Effector CD8-positive, alpha-beta T cell (primary cell): ENCODE measurements at places on chromosomes 6 and 20.

GRCh38 chr6:35485402-35485877 is 11.4 kb downstream of the TEAD3 start:
- no peak for DNase-seq

DNA sequence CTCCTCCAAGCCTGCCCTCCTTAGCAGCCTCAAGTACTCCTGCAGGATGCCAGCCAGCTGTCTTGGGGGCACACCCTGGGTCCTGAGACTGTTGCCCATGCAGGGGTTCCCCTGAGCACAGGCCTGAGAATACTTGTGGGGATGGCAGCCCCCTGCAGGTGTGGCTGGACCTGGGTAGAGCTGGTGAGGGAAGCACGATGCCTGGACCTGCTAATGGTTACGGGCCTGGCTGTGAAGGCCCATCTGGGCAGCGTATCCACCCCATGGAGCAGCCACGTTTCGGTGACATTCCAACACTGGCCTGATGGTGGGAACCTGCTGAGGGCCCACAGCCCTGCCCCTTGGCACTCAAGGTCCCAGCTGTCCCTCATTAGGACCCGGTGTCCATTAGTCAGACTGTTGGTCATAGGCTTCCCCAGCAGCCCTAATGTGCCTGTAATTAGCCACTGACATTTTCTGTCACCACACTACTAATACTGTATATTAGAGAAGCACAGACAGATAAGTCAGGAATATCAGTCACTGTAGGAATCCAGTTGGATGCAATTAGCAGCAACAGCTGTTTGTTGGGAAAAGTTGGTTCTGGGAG is 20.3 kb downstream of the CCDC167 start:
- no peak for DNase-seq

- DNase-seq, result no peak
Observed at GRCh38 chr6:1689141-1689540, 79.4 kb downstream of the FOXC1 start.

DNA sequence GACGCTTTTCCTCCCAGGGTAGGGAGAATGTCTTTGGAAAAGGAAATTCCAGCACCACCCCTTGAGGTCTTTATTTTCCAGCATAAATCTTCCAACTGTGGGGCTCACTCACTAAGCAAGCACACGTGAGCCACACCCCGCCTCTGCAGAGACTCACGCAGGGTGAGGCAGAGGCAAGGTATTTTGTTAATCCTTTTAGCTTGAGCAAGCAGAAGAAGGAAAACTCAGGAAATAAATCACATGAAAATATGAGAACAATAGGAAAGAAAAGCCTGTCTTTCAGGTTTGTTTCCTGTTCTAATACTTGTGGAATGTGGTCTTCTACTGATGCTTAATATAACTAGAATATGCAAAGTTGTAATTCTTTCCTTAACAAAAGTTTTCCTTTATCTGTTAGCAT is 4.1 kb upstream of the PHACTR2 start:
- no peak for DNase-seq

- DNase-seq, result no peak
Observed at GRCh38 chr6:120608826-120609225, 725.5 kb downstream of the TBC1D32 start.

DNA sequence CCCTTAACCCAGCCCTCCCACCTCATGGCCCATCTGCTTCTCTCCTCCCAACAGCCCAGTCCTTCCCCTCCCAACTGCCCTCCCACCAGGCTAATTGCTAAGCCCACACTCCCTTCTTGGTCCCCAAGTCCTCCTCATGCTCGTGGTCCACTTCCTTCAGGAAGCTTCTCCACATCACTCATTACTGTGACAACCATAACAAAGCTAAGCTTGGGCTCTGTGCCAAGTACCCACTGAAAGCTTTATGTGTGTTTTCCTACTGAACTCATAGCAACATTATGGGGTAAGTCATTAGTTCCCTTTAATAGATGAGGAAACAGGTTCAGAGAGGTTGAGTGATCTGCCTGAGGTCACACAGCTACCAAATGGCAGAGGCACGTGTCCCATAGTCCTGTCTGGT is 16.2 kb downstream of the FRS3 start:
- DNase-seq, result no peak

GRCh38 chr6:147508866-147509608 is 547 bp downstream of the SAMD5 start:
- no peak for DNase-seq

GRCh38 chr20:63808964-63809674 is 21.9 kb downstream of the ZBTB46 start:
- no peak for DNase-seq

- no peak for DNase-seq
Observed at GRCh38 chr6:19831358-19831757, 5.8 kb upstream of the ID4 start.

DNA sequence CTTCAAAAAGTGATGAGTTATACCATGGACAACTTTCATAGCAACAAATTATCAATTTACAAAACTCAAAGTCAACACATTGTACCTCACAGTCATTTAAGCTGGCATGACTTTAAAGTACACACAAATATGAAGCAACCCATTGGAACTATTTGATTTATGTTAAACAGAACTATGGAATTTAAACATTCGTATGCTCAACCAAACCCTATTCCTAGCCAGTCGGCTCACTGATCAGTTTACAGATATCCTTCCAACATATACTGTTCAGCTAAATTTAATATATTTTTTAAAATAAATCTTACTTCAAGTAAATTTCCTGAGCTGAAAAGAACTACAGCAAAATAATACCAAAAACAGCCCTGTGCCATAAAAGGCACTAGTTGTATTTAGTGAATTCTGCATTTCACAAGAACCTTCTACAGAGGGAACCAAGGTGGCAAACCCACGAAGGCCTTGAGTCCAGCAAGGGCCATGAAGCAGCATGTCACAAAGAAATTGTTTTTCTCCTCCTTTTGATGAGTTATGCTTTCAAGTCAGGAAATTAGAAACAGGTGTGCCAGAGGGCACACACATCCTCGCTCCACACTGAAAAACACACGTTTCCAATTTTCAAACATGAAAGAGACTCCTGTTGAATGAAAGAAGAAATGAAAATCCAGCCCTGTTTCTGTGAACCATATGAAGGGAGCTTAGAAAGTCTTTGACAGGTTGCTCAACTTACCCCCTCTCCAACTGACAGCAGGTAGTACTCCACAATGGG is 122.8 kb downstream of the TASP1 start:
- no peak for DNase-seq

DNA sequence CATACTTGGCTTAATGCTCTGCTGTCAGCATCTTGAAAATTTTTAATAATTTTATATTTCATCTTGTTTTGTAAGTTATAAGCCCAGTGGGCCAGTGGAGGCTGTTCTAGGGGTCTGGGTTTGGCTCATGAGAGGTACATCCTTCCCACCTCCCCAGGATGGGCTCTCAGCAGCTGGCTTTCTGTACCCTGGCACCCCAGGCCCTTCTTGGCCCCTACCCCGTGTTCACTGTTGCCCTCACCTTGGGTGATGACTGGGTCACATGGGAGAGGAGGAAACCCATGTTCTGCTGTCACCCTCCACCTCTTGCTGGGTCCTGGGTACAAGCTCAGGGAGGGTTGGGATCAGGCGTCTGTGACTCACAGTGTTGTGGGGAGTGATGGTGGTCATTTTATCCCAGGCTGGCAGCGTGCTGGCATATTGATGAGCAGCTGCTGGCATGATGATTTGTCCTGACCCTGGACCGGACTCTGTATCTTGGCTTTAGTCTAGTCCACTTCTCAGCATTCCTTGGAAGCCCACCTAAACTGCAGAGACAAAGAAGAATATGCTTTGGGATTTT is 34.6 kb downstream of the SLC16A10 start:
- no peak for DNase-seq

- no peak for DNase-seq
Observed at GRCh38 chr6:167027772-167028171, 28.6 kb downstream of the CEP43 start.

DNA sequence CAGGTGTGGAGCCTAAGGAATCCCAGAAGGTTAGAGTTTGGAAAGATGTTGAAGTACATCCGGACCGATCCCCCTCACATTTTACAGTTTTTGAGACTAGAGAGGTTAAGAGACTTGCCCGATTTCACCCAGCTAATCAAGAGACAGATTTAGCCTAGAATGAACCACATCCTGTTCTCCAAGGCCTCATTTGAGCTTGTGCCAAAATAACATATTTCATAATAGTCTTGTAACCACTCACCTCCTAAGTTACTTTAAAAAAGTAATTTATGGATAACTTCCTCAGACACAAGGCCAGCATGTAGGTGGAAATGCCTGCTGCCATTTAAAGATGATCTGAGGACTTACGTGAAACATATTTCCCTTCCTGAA is 39.8 kb upstream of the ARHGAP18 start:
- no peak for DNase-seq

- DNase-seq, result no peak
Observed at GRCh38 chr6:131226459-131227157, 91.3 kb downstream of the AKAP7 start.

- DNase-seq, result no peak
Observed at GRCh38 chr6:71334768-71335167, 46.2 kb downstream of the OGFRL1 start.

DNA sequence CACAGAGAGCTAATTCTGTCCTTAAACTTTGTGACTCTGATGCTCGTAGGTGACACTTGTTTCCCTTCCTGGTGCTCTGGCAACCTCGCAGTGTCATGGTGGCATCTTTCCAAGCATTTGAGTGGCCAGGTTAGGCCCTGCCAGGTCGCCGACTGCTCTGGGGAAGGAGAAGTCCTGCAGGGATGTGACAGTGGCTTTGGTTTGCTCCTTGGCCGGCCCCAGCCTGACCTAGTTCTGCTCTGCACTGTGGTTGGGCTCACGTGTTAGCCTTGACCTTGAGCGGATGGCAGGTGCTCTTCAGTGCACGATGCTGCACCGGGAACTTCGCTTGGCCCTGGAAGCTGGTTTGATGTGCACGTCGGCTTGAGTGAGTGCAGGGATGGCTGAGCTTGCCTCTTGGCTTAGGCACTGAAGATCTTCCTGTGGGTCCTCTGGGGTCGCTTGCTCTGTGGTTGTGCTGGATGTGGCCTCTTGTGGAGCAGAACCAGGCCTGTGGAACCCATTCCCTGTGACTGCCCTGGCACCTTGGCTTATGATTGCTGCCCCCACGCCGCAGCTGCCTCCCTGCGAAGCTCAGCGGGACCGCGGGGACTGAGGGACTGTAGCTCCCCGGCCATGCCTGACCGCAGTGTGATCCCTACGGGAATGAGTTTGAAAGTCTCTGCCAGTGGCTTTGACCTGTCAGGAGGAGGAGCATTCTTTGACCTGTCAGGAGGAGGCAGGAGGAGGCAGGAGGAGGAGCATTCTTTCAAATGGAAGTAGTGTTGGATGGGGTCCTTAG is 8.7 kb downstream of the OSBPL2 start:
- no peak for DNase-seq
